ENCODE measurements at places on chromosomes 11 and 22.

GRCh38 chr11:827146-827896, 398 bp upstream of the CRACR2B start:
- DNase-seq = no peak

GRCh38 chr22:32799496-32799895, 2.0 kb upstream of the TIMP3 start:
- DNase-seq = no peak

GRCh38 chr11:42085736-42086135, 626.3 kb upstream of the LRRC4C start:
- DNase-seq = peak; percentile 46

- DNase-seq = no peak
Measured at GRCh38 chr22:31179345-31179744, 19.4 kb downstream of the RNF185 start.

- no peak for DNase-seq
Measured at GRCh38 chr11:117058761-117059261, 39.4 kb downstream of the SIK3 start.

DNA sequence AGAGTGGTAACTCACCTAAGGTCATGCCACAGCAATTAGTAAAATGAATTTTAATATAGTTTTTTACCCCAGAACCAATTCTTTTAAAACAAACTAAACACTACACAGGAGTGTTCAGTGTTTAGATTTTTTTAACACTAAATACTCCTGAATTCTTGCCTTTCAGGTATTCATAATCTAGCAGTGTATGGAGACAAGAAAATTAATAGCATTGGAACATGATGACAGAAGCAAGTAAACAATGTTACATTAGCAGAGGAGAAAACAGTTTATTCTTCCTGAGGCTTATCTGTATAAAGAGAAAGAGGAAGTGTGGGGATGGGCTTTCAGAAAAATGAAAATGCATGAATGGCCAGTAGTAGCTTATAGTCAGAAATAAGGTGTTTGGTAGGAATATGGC, 222.1 kb upstream of the FAT3 start:
- no peak for DNase-seq

- DNase-seq = peak; percentile 77
Measured at GRCh38 chr11:62791501-62792201, at the start of gene TMEM223. TMEM223 (minus strand) TSS chr11:62792006; CDS start chr11:62791994, 12 bp downstream.

- no peak for DNase-seq
Measured at GRCh38 chr22:46159777-46160176, 9.5 kb downstream of the PPARA start.

DNA sequence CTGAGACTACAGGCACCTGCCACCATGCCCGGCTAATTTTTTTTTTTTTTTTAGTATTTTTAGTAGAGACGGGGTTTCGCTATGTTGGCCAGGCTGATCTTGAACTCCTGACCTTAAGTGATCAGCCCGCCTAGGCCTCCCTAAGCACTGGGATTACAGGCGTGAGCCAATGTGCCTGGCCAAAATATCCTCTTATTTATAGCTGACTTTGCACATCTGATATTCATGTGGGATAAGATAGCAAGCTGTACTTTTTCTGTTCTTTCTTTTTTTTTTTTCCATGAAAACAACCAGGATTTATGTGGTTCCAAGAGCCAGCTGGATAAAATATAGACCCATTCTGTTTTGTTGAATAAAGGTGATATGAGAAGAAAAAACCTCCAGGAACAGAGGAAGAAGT, 12.1 kb upstream of the XBP1 start:
- no peak for DNase-seq

DNA sequence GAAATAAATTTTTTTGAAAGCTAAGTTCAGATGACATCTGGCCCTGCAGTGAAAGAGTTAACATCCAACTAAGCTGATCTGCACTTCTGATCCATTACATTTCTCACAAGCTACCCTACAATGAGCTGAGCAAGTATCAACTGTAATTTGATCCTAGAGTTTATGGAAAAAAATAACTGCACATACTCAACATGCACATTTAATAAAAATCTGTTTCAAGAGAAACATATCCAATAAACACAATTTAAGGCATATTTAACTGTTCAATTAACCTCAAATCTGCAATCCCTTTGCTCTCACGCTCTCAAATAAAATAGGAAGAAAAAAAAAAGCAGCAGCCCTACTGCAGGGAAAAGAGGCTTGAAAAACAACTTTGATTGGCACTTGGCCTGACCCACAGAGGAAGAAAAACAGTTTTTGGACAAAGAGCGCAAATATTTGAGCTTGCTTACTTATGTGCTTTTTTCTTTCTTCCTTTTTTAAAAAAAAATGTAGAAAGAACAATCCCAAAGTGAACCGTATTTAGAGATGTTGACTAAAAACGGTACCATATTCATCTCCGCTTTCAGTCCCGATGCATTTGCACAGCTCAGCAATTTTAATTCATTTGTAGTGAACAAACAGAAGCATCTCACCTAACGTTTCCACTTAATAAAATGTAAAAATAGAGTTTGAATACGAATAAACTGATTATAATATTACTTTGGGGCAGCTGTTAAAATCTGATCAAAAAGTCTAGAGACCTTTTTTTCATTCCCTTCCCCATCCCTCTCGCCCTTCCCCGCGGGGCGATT, 1.6 kb downstream of the SESN3 start:
- DNase-seq = no peak

GRCh38 chr22:50529897-50530579, at the start of gene TYMP:
TYMP (minus strand) TSS chr22:50530012; CDS start chr22:50529709, 303 bp downstream.
- peak; percentile 94 for DNase-seq

- no peak for DNase-seq
Measured at GRCh38 chr11:63920939-63921417, 4.0 kb upstream of the RCOR2 start.

GRCh38 chr11:110125632-110126031, 32.4 kb downstream of the ZC3H12C start:
- DNase-seq = no peak

GRCh38 chr11:59174664-59175033, 2.7 kb downstream of the DTX4 start:
- DNase-seq = no peak

DNA sequence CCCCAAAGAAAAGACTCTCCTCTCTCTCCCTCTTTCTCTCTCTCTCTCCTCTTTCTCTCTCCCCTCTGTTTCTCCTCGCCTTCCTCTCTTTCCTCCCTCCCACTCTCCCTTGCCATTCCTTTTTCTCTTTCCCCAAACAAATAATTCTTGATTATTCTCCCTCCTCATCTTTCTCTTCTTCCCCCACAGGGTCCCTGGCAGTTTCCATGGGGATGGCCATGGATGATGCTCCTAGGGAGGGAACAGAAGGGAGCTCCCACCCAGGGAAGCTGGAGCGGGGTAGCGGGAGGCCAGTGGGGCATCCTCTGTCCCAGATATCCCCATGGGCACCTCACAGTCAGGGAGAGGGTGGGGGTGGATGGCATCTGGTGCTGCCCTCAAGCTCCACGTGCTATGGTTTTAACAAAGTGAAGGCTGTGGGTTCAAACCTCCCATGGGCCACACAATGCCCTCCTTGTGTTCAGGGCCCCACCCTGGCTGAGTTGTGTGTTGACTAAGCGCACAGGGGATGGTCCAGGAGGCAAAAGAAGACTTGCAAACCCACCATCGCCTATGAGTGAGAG, 266.4 kb downstream of the BUD13 start:
- no peak for DNase-seq

DNA sequence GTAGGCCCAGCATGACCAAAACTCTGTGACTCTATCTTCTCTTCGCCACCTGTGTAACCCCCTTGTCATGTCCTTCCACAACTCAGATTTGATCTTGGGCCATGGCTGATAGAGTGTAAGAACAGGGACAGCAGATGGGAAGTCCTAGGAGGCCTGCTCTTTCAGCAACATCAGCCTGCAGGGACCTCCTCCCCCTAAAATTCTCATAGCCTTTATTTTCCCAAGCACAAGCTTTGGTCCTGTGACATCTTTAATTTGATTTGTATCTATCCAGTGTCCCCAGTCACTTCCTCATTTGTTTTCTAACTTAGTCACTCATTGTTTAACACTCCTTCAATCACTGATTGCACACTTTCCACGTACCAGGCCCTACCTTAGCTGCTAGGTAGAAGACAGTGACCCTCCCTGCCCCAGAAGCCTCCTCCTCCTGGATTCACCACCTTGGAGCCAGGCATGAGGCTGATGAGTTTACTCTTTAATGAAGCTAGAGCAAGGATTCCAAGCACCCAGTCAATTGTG, 5.3 kb downstream of the UBQLN3 start:
- no peak for DNase-seq

DNA sequence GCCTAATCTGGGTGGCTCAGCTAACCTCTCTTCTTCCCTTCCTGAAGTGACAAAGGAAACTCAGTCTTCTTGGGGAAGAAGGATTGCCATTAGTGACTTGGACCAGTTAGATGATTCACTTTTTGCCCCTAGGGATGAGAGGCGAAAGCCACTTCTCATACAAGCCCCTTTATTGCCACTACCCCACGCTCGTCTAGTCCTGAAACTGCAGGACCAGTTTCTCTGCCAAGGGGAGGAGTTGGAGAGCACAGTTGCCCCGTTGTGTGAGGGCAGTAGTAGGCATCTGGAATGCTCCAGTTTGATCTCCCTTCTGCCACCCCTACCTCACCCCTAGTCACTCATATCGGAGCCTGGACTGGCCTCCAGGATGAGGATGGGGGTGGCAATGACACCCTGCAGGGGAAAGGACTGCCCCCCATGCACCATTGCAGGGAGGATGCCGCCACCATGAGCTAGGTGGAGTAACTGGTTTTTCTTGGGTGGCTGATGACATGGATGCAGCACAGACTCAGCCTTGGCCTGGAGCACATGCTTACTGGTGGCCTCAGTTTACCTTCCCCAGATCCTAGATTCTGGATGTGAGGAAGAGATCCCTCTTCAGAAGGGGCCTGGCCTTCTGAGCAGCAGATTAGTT, 14.2 kb upstream of the UVRAG start:
- no peak for DNase-seq

All from inflammatory macrophage (primary cell).